ENCODE measurements at places on chromosomes 12 and 14.

- DNase-seq, result no peak
Measured at GRCh38 chr12:99137124-99137855, 492.2 kb downstream of the APAF1 start.

- DNase-seq, result no peak
Measured at GRCh38 chr14:101357038-101357437, 204.3 kb upstream of the DIO3 start.

DNA sequence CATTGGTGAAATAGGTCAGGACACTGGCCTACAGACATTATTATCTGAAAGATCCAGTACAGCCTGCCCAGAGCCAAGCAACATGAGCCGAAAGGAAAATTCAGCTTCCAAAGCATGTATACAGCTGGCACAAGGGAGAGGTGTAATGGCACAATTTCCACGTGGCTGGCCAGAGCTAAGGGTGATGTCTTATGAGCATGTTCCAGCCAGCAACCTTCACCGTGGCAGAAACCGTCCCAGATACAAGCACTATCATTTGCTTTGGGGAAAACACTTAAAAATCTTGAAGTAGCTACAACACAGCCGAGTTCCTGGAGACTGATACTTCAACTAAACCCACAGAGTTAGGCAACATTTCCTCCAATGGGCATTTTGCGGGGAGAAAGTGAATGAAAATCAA is 44.5 kb downstream of the CORO1C start:
- DNase-seq, result peak; percentile 70

DNA sequence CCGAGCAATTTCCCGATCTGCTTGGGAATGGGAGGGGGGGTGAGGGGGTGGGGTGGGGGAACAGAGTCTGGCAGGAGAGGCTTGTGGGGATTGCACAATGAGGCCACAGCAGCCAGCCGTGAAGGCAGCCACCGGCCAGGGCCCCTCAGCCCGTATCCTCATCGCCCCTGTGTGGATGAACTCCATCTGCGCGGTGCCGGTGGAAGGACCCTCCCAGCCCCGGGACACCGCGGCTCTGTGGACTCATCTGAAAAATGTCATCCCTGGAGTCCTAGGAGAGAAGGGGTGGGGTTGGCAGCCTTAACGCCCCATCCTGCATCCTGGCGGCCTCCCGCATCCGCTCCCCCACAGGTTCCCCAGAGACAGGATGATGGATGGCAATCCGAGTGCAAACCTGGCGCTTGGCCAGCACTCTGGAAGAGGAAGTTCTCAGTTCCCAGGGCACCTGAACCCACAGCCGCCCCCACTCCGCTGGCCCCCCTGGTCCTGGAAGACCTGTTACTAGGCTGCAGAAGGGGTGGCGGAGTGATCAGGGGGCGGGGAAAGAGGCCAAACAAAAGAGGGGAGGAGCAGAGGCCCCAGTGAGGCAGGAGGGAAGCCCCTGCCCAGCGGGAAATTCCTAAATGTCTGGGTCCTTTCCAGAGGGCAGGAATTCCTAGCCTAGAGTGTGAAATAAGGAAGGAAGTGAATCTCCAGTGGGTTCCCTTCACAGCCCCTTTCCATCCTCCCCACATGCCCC is 1.2 kb upstream of the TNFAIP2 start:
- DNase-seq, result peak; percentile 84

DNA sequence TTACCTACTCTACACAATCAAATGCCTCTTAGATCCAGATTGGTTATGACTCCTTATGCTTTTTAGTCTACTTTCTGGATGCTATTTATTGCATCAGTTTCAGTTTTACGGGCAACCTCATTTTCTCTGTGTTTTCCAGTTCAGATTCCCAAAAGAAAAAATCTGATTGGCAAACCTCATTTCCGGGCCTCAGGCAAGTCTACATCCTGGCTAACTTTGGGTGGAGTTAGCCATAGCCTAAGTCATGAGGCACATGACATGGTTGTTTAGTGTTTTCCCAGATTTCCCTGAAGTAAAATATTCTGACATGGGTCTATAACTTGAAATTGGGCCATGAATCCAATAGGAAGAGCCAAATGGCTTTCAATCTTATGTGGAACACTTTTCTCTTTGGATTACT is 339.7 kb downstream of the NUAK1 start:
- no peak for DNase-seq

DNA sequence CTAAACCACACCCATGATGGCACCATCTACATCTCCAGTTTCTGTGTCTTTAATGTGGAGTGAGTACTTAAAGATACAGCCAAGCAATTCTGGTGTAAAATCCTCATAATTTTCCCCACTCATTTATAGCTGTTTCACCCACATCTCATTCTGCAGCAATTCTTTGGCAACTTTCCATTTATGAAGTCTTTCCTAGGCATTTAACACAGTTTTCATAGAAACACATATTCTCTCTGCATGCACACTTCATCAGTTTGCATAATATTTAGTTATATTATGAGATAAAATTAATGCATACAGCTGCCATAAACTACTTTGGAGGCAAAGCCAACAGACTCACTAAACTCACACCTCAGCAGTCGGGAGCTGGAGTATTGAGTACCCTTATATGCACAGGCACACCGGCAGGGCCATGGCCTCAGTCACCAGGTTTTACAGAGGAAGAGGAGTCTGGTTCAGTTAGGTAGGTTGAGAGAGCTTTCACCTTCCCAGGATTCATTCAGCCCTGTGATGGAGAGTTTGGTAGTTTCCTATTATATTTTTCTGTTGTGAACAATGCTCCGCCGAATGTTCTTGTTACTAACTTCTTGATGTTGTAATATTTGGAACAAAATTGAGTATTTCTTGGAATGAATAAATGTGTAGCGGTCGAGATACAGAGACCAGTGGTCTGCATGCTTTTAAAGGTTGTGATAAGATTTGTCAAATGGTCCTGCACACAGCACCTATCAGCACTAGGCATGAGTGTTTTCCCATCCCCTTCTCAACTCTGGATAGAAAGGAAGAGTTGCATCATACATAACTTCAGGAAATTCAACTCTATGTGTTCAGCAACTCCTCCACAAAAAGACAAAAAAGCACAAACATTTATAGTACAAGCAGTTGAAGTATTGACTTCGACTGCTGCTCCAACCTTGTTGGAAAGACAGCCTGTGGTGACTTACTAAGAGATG is 123.5 kb downstream of the TTC8 start:
- DNase-seq, result no peak

GRCh38 chr12:47120736-47121135 is 41.0 kb upstream of the AMIGO2 start:
- no peak for DNase-seq

- DNase-seq, result no peak
Measured at GRCh38 chr12:4894019-4894418, 15.7 kb upstream of the KCNA1 start.

GRCh38 chr12:109029411-109029810 is 8.5 kb upstream of the SVOP start:
- DNase-seq, result no peak

Measured in upper lobe of left lung (tissue), 6 donors.